T-helper 17 cell (primary cell): ENCODE measurements at places on chromosomes 2 and 18.

- no peak for DNase-seq
These were observed 158.9 kb downstream of the VAPA start for GRCh38 chr18:10072671-10073175.

DNA sequence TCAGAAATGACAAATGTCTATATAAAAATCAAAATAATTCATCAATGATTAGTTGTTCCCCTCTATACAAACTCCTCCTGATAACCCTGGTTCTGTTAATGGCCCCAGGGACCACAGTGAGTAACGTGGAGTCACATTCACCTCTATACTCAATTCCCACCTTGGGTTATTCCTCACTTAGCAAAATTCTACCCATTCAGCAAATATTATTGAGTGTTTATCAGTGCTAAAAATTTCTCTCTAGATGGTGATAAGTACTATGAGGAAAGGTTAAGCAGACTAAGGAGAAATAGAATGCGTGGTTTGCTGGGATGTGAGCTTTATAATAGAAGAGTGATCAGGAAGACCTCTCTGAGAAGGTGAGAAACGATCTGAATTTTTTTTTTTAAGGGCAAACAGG lies 1124.5 kb downstream of the BCL11A start:
- no peak for DNase-seq

GRCh38 chr2:60934165-60934722 lies 52.9 kb downstream of the REL start:
- DNase-seq, result no peak

DNA sequence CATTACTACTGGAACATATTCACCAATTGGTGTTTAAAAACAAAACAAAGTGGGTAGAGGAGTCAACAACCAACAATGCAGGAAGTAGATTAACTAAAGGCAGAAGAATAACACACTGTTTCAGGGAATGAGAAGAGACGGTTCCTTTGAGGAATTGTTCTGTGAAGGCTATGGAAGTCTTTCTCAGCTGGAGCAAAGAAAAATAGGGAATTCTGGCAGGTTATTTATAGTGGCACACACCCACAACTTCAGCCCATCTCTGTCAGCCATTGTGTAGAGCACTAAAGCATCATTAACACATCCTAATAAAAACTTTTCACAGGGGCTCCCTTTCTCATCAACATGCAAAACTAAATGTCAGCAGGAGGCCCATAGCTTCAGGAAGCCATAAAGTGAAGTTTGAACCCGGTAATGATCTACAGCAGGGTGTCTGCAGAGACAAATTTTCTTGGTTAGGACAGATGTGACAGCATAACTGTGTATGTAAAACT lies 113.6 kb downstream of the CDH2 start:
- DNase-seq, result no peak

GRCh38 chr2:240233885-240234502 lies 93.5 kb upstream of the OTOS start:
- no peak for DNase-seq
